ENCODE measurements at places on chromosomes 1 and 21. TPM values are rescaled to one million over a fixed set of nuclear protein-coding genes. Genes with fewer than 3 reads are reported as not detected.

GRCh38 chr1:90162216-90162615, 167.3 kb downstream of the ZNF326 start:
- DNase-seq: no peak

DNA sequence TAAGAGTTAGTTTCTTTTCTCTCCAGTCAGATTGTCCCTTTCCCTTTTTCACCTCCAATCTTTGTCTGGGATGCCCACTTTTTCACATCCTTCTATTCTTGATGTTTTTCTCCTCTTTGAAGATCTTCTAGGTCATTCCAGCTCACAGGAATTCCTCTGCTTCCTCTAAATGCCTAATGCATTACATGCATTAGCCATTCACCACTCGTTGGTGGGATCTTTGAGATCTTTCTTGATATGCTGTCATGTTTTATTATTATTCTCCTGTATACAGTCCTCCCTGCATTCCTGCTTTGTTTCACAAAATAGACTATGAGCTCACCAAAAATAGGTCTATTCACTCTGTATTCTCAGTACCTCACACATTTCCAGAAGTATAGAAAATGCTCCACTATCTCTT, 129.0 kb downstream of the LYPLAL1 start:
- DNase-seq: peak; percentile 59

- DNase-seq: no peak
These were observed 104.2 kb upstream of the SLC45A1 start for GRCh38 chr1:8213676-8214075.

DNA sequence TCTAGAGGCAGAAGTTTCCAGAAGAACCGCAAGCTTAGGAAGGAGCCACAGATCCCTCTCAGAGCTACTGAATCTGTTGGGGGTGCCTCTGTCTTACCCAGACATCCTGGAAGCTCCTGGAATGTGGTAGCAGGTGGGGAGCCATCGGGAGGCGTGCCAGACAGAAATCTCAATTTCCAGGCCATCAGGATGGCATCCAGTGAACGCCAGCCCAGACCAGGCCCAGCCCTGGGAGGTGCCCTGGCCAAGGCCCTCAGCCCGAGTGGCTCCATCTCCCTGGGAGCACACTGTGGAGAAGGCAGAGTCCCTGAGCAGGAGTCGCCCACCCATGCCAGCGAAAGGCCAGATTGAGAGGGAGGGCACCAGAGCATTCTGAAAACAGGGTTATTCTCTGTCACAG, 2.5 kb downstream of the ABCA4 start:
- DNase-seq: no peak

PTAFR gene
- under 0.01 TPM for total RNA-seq

DNA sequence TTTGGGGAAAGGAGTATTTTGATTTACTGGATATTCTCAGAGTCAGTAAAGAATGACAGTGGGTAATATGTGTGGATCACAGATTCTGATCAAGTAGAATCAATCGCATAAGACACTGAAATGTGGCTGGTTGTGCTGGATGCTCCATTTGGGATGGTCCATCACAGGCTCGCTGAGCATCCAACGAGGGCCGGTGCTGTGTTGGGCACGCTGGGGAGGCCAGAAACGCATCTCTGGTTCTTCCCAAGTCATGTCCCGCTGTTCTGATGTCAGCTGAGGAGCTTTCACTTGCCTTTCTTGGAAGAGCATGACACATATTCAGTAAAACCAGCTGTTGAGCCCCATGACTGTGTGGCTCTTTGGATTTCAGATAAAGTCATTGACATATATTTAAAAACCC, 72.0 kb downstream of the UMODL1 start:
- DNase-seq: no peak

IGSF9 gene
- not detected for total RNA-seq

DNA sequence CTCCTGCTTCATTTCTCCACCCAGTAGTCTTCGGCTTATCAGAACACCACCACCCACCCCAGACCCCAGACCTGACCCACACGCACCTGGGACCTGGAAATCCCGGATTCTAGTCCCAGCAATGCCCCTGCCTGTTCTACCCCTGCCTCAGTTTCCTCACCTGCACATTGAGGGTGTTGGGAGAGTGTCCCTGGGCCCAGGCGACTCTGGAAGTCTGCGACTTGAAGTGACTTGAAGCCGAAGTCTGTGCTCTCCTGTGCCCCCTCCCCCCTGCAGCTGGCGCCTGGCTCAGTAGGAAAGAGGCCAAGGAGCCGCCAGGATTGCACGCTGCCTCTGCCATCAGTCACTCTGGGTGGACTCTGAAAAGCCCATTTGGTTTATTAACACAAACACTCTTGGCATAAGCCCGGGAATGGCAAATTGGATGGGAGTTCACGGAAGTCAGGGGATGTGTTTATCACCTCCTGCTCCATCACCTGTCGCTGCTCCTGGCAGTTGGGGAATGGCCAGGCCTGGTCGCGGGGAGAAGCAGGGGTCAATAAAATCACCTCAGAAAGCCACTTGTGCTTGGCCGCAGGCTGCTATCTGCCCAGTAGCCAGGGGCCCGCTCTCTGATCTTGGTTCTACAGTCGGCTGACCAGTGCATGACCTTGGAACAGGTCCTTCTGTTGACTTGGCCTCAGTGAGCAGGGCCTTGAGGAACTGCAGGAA, 132.7 kb downstream of the ACTL8 start:
- DNase-seq: no peak

GRCh38 chr1:54294887-54295286, 94.9 kb downstream of the MRPL37 start:
- DNase-seq: peak; percentile 60

- DNase-seq: no peak
These were observed 215.5 kb upstream of the VAMP3 start for GRCh38 chr1:7555391-7556185.

DNA sequence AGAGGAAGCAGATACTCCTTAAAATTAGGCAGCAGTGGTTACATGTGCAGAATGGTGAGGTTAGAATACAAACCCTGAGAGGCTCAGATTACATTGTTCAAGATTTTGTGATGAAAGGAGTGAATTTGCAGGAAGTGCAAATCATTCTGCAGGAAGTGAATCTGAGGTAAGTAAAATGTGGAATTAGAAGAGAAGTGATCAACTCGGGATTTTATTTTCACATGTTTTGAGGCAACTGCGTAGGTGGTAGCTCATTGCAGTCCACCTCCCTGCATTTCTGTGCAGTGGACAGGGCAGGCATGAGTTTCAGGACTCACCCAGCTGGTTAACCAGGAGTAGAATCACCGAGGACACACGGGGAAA, 2.1 kb upstream of the PLA2G2C start:
- no peak for DNase-seq

DNA sequence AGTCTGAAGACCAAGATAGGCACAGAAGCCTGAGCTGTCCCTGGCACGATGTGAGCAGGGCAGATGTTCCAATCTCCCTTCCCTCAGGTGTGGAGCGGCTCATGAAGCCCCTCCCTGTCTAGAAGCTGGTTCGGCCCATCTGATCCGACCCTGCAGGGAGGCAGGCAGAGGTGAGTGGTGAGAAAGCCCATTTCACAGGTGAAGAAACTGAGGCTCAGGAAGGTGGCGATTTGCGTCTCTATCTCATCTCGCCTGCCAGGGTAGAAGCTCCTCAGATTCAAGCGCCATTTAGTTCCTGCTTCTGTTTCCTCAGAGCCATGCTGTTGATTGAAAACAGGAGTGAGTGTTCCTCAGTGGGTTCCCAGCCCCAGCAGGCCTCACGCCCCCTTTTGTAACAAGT, 16.9 kb upstream of the TENT5B start:
- no peak for DNase-seq

GRCh38 chr1:143652744-143653428, 318.9 kb downstream of the FAM72C start:
- DNase-seq: peak; percentile 1

DNA sequence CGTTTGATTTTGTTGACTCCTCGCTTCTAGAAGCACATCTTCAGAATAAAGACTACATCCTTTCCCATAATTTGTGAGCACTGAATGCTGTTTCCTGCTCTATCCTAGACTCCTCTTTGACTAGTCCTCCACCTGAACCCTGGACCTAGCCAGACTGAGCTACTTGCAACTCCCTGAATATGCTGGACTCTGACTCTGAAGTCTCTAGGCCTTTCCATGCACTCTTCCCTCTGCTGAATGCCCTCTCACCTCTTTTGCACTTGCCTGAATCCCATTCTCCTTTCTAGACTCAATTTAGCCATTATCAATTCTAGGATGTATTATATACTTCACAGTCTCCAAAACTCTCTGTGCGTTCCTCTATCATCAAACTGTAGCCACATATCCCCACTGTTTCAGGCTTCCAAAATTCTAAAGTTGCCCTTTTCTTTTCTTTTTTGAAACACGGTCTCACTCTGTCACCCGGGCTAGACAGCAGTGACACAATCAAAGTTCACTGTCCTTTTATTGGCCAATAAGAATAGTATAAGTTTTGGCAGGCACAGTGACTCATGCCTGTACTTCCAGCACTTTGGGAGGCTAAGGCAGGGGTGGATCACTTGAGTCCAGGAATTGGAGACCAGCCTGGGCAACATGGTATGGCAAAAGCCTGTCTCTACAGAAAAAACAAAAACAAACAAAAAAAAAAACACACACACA, 127.0 kb downstream of the LTN1 start:
- no peak for DNase-seq

DNA sequence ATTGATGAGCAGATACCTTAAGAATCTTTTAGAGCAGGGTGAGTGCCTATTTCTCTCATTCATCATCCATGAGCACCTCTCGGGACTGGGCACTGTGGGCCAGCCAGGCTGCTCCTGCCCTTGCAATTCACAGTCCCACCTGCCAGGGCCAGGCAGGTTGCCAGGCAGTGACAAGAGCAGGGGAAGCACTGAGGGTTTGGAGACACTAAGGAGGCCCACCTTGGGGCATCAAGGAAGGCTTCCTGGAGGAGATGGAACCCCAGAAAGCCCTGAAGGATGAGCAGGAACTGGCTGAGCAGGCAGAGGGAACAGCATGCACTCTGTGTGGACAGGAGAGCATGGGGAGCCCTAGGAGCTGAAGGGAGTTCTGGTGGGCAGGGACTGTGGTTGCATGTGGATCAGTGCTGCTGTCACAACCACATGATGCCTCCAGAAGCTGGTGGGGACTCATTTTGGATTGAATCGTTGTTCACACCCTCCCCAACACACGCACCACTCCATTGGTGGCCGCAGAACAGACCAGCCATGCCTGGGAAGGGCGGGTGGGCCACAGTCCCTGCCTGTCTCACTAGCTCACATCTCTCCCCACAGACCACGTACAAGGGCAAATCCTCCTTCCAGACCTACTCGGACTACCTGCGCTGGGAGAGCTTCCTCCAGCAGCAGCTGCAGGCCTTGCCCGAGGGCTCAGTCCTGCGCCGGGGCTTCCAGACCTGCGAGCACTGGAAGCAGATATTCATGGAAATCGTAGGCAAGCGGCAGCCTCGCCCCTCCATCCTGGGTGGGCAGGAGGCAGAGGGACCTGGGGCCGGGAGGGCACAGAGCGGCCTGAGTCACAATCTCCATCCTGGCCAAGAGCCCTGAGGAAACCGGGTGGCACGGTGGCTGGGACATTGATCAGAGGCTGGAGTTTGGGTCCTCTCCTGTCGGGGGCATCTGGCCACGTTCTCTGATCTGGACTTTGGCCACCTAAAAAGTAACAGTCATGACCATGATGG, 55.1 kb downstream of the DISP3 start:
- no peak for DNase-seq

DNA sequence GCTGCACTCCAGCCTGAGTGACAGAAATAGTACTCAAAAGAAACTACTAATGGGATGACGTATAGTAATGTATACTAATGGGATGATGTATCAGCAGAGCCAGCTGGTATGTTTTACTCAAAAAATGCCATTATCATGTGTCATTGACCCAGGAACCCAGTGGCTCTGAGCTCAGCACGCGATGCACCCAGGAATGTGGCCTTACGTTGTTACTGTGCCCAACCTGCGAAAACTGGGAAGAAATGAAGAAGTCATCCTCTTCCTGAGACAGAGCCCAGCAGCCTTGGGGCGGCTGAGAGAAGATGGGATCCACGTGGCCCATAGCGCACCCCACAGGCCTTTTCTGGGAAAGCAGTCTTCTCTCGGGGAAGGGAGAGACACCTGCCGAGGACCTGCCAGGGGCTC, 8.8 kb downstream of the UBE2J2 start:
- peak; percentile 100 for DNase-seq

GJB3 gene
- not detected for total RNA-seq

GRCh38 chr1:115266729-115267421, 71.2 kb downstream of the NGF start:
- peak; percentile 60 for DNase-seq

GRCh38 chr21:36602735-36603134, 96.2 kb upstream of the SIM2 start:
- DNase-seq: no peak

DNA sequence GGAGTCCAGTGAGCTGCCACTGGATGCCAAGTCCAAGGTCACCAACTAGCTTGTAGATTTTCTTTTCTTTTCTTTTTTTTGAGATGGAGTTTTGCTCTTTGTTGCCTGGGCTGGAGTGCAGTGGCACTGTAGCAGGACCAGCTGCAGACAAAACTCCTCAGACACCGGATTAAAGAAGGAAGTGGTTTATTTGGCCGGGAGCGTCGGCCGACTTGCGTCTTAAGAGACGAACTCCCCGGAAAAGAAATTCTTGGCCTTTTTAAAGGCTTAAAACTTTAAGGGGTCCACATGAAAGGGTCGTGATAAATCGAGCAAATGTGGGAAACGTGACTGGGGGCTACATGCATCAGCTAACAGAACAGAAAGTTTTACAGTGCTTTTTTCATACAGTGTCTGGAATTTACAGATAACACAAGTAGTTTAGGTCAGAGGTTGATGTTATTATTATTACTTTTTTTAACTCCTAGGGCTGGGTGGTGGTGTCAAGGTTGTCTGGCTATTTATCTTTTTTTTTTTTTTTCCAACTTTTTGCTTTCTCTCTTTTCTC, 36.4 kb upstream of the CFAP126 start:
- DNase-seq: no peak

DNA sequence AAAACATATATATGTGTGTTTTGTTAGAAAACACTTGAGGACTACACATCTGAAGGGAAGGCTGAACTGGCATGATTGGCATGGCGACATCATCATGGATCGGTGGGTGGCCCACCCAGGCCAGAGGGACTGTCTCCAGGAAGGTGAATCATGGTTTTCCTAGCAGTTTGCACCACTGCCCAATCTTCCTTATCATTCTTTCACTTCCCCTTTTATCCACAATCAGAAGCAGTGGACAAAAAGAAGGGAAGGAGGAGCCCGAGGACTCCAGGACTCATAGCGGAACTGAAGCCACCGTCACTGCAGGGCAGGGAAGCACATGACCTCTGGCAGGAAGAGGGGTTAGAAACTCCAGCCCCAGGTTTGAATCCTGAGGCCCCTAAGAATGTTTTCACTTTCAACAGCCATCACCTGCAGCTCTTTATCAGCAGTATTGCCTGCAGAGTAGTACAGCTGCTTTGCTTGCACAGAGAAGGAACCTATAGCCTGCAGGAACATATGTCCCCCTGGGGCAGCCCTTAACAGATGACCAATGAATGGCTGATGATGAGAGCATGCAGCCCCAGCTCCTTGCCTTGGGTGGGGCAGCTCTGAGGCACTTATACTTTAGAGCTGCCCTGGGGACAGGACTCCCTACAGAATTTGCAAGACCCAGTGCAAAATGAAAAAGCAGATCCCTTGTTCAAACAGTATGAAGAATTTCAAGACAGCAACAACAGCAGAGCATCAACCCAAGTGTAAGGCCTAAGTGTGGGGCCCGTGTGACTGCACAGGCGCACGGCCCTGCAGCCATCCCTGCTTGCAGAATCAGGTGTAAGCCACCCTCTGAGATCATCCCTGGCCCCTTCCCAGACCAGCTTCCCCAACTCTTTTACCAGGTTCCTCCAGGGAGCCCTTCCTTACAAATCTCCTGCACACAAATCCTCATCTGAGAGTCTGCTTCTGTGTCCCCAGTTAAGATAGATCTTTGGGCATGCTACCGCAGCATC, 241.8 kb upstream of the IRF2BP2 start:
- peak; percentile 55 for DNase-seq

Data from IMR-90 (cell line).